Naive thymus-derived CD4-positive, alpha-beta T cell (primary cell): ENCODE measurements at places on chromosomes 1 and 21. TPM values are rescaled to one million over a fixed set of nuclear protein-coding genes. Genes with fewer than 3 reads are reported as not detected.

Gene REN
- polyA plus RNA-seq, result not detected

Gene ALX3
- polyA plus RNA-seq, result not detected

Gene ATG4C
- 16.3 TPM for polyA plus RNA-seq

Gene SLAMF9
- polyA plus RNA-seq, result not detected

Gene TDRD10
- not detected for polyA plus RNA-seq

Gene SPRR2E
- polyA plus RNA-seq, result not detected

Gene GPR37L1
- 0.09 TPM for polyA plus RNA-seq

GRCh38 chr1:66296370-66296769, 237.6 kb upstream of the SGIP1 start:
- no peak overlapping the region for H3K4me3 ChIP-seq
- H3K4me1 ChIP-seq, result peaks cover 12% of the 10 kb centered on the region
- H3K27me3 ChIP-seq, result no peaks in the 10 kb centered on the region
- no peak overlapping the region for H3K27ac ChIP-seq

DNA sequence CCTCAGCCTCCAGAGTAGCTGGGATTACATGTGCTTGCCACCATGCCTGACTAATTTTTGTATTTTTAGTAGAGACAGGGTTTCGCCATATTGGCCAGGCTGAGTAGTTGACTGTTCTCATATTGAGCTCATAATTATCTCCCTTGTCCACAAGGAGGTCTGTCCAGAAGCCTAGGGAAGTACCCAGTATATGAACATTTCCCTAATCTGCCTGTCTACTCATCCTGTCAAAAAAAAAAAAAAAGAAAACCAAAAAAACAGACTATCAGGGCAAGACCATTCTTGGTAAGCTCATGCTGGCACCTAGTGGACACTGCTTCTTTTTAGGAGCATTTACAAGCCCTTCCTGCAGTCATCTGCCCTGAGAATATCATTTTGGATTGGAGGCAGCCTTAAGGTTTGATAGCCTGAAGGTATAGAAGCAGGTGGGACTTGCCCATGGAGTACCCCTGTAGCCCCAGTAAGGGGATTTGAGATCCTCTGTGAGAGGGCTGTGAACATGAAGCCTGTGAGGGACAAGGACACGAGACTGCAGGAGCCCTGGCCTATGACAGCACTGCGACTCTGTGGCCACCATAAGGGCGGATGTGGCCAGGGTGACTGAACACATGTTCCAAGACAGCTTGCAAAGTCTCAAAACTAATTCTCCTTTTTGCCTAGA, 10.8 kb upstream of the DUSP12 start:
- H3K4me3 ChIP-seq, result no peak overlapping the region
- DNase-seq, result peak; percentile 17

DNA sequence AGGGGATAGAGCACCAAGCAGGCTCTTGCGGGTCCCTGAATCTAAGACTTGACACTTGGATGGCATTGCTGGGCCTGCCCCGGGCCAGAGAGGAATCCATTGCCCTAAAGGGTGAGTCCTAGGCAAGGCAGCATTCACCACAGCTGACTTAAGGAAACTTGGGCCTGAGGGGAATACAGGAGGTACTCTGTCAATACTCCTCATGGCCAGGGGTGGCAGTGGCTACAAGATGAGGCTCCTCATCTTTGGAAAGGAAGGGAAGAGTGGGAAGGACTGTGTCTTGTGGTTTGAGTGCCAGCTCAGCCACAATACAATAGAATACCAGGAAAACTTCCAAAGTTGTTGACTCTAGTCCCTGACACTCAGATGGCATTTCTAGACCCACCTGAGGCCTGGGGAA, 5.1 kb downstream of the KRTAP22-1 start:
- DNase-seq, result no peak
- H3K4me1 ChIP-seq, result no peaks in the 10 kb centered on the region
- H3K27me3 ChIP-seq, result no peaks in the 10 kb centered on the region
- no peak overlapping the region for H3K4me3 ChIP-seq

DNA sequence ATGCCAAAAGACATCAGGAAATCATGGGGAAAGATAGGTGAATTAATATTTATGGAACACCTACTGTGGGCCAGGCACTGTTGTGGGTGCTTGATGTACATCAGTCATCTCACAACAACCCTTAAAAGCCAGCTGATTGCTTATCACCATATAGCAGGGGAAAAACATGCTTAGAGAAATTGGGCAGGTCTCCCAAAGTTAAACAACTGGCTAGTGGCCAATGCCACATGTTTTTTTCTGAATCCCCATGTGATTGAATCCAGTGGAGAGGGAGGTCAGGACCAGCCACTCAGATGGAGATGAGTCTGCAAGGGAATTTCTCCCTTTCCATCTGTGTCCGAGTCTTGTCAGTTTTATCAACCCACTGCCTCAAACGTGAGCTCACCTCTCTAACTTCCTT, 33.5 kb downstream of the UTP25 start:
- no peak overlapping the region for H3K27ac ChIP-seq
- H3K4me3 ChIP-seq, result no peak overlapping the region
- no peak for DNase-seq

DNA sequence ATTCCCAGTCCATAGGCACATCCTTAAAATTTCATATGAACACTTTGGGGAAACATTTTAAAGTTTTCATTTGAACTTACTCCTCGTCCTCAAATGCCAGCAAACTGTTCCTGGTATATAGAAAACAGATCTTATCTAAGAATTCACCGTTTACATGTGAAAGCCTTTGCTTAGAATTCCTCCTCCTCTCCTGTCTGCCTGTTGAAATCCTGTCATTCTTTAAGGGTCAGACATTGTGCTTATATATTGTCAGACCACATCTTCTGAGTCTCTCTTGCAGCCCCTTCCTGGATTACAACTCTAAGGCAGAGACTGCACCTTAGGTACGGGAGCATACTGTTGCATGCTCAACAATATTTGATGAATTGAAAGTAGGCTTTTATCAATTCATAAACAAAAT, 239.7 kb downstream of the SMYD3 start:
- H3K4me1 ChIP-seq, result no peaks in the 10 kb centered on the region
- no peaks in the 10 kb centered on the region for H3K27me3 ChIP-seq
- DNase-seq, result no peak
- H3K27ac ChIP-seq, result no peak overlapping the region
- no peaks in the 10 kb centered on the region for H3K36me3 ChIP-seq

DNA sequence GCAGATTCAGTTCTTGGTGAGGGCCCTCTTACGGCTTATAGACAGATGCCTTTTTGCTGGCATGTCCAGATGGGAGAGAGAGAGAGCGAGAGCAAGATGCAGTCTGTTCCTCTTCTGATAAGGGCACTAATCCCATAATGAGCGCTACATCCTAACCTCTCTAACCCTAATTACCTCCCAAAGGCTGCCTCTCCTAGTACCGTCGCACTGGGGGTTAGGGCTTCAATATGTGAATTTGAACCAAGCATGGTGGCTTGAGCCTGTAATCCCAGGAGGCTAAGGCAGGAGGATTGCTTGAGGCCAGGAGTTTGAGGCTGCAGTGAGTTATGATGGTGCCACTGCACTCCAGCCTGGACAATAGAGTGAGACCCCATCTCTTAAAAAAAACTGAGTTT, 10.5 kb upstream of the SDE2 start:
- H3K4me3 ChIP-seq, result no peak overlapping the region
- H3K36me3 ChIP-seq, result no peaks in the 10 kb centered on the region
- no peak for DNase-seq
- H3K27me3 ChIP-seq, result no peaks in the 10 kb centered on the region

DNA sequence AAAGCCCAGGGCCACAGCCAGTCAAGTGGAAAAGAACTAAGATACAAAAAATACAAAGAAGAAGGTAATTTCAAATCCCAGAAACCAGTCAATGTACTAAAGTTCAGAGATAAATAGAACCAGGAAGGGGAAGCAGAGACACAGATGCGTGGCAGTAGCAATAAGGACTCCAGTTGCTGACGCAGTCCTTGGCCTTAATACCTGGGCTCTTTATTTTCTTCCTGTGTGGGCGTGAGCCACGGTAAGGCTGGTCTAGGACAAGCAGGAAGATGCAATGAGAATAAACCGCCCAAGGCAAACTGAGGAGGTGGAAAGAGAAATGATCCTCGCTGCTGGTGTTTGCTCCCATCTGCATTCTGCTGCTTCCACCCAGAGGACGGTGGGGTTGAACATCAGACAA, 65.6 kb upstream of the PLXNA2 start:
- H3K27me3 ChIP-seq, result no peaks in the 10 kb centered on the region
- no peak for DNase-seq
- no peaks in the 10 kb centered on the region for H3K36me3 ChIP-seq
- no peak overlapping the region for H3K27ac ChIP-seq

DNA sequence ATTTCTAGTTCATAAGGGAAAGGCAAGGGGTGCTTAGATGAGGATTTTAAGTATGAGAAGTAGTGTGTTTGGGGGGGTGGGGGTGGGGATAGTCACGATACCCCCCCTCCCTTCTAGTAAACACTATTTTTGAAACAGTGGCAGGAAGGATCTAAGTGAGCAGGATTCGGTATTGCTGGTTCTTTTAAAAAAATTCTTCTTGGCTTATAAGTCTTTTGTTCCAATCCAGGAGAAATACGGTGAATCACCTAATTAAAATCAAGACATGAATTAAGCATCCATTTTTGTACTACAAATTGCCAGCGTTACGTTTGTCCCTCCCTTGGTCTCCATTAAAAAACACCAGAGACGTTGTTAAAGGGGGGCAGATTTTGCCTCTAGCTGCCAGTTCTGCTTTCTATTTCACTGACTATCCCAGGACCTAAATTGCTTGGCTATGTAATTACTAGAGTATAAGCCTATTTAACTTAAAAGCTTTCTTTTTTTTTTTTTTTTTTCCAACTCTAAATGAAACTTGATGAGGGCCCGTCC, 911 bp downstream of the LMO4 start:
- no peaks in the 10 kb centered on the region for H3K27me3 ChIP-seq
- peaks cover 28% of the 10 kb centered on the region for H3K4me1 ChIP-seq
- H3K27ac ChIP-seq, result peak overlapping the region; percentile 69
- no peaks in the 10 kb centered on the region for H3K36me3 ChIP-seq
- DNase-seq, result no peak

DNA sequence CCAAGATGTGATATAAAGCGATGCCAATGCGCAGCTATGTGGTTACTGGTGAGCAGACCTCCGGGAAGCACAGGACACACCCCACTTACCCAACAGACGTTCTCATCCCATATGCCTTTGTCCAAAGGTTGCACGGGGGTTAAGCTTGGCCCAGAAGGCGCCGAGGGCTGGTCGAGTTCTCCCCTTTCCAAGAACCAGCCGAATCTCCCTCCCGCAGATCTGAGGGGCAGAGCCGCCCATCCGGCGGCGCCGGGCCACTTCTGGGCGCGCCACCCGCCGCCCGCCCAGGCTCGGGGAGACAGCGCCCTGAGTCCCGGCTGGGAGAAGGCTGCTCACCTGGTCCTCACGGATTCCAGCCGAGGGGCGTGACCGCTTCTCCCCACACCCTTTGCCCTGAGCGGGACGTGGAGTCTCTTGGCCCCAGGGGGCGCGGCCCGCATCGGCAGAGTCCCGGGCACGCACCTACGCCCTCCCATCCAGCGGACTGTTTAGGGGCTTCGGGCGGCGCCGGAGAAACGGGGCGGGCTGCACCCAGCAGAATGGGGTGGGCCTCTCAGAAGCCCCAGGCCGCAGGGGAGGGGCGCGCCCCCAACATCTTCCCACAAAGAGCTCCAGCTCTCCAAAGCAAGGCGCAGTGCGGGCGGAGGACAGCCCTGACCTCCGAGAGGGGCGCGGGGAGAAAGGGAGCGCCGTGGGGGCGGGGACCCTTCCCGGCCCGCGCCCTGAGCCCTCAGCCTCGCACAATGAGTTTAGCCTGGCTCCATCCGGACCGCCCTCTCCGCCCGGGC, 615 bp downstream of the GPR161 start:
- DNase-seq, result peak; percentile 31
- no peaks in the 10 kb centered on the region for H3K36me3 ChIP-seq

- H3K27ac ChIP-seq, result no peak overlapping the region
- H3K4me3 ChIP-seq, result no peak overlapping the region
- peaks cover 11% of the 10 kb centered on the region for H3K4me1 ChIP-seq
Observed at GRCh38 chr1:151760597-151761385, 2.5 kb downstream of the MRPL9 start.

GRCh38 chr1:42720868-42721267, 19.2 kb downstream of the CLDN19 start:
- DNase-seq, result no peak
- H3K36me3 ChIP-seq, result no peaks in the 10 kb centered on the region
- no peaks in the 10 kb centered on the region for H3K4me1 ChIP-seq
- H3K27ac ChIP-seq, result no peak overlapping the region
- no peaks in the 10 kb centered on the region for H3K27me3 ChIP-seq

DNA sequence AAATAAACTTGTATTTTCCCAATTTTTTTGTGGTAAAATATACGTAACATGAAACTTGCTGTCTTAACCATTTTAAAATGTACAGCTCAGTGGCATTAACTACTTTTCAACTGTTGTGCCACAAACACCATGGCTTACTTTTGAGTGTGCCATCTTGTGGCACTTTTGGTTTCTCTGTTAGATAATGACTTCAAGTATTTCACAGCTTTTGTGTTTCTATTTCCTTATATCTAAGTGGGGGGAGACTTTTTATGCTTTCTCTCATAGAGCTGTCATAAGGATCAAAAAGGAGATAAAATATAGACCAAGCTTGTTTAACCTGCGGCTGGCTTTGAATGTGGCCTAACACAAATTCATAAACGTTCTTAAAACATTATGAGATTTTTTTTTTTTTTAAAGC, 44.3 kb downstream of the CDC14A start:
- H3K27ac ChIP-seq, result peak overlapping the region; percentile 66
- no peaks in the 10 kb centered on the region for H3K27me3 ChIP-seq
- DNase-seq, result no peak

DNA sequence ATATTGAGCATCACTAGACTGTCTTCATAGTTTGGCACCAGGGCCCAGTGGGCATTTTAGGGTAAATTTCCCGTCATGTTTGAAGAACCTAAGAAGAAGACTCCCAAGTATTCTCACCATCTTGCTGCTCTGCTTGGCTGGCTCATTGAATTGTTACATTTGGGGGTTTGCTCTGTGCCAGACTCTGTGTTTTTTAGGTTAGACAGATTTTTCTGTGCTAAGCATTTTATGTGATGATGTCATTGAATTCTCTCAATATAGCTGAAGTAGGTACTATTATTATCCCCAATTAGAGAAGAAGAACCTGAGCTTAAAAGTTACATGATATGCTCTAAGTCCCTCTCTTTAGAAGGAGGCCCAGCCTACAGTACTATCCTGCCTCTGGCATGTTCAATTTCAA, 28.0 kb upstream of the DNASE2B start:
- DNase-seq, result no peak
- H3K4me3 ChIP-seq, result no peak overlapping the region
- no peaks in the 10 kb centered on the region for H3K36me3 ChIP-seq
- no peak overlapping the region for H3K27ac ChIP-seq
- no peaks in the 10 kb centered on the region for H3K4me1 ChIP-seq

DNA sequence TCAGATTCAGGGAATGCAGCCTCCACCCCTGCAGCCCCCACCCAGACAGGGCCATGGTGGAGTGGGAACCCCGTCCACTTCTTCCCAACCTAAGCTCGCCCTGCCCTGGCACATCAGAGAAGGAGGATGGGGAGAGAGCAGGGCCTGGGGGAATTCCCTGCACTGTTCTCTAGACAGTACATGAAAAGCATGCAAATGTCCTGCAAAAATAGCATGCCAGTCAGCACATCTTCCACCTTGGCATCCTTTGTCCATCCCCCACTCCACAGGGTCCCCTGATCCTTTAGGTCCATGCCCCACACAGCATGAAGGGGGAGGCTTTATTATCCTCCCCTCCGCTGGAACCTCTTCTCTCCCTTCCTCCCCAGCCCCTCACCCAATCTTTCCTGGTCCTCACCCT, 35.0 kb upstream of the RD3 start:
- H3K36me3 ChIP-seq, result no peaks in the 10 kb centered on the region
- H3K27me3 ChIP-seq, result no peaks in the 10 kb centered on the region
- H3K27ac ChIP-seq, result no peak overlapping the region
- H3K4me1 ChIP-seq, result no peaks in the 10 kb centered on the region
- no peak for DNase-seq
